ENCODE measurements at places on chromosomes 3 and 15.

GRCh38 chr3:171862392-171862791, 19.2 kb downstream of the TMEM212 start:
- peaks cover 35% of the 10 kb centered on the region for H3K4me1 ChIP-seq
- H3K27ac ChIP-seq: no peak overlapping the region

- H3K36me3 ChIP-seq: no peaks in the 10 kb centered on the region
- H3K27me3 ChIP-seq: no peaks in the 10 kb centered on the region
- no peak overlapping the region for H3K4me3 ChIP-seq
- H3K4me1 ChIP-seq: no peaks in the 10 kb centered on the region
Measured at GRCh38 chr3:189276444-189277219, 104.9 kb downstream of the TPRG1 start.

GRCh38 chr3:56890448-56891091, 88.8 kb upstream of the ARHGEF3 start:
- peaks cover 4% of the 10 kb centered on the region for H3K27me3 ChIP-seq
- H3K27ac ChIP-seq: no peak overlapping the region
- H3K4me1 ChIP-seq: no peaks in the 10 kb centered on the region
- no peak overlapping the region for H3K4me3 ChIP-seq
- H3K36me3 ChIP-seq: no peaks in the 10 kb centered on the region

DNA sequence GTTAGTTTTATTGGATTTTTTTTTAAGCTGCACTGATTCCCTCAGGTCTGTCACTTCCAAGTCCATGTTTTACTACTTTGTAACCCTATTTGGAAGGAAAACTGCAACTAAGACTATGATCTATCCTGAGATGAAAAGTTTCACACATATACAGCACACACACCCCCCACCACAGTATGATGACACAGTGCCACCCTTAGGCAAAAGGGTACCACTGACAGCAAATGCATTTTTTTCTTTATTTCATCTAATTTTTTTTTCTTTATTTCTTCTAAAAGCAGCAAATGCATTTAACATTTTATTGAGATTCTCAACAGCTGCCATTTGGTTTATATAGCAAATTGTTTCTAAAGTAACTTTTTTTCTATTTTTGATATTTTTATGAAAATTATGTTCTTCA, 21.2 kb downstream of the NGRN start:
- no peak overlapping the region for H3K4me3 ChIP-seq
- H3K27ac ChIP-seq: no peak overlapping the region
- peaks cover 12% of the 10 kb centered on the region for H3K4me1 ChIP-seq
- H3K27me3 ChIP-seq: no peaks in the 10 kb centered on the region
- no peak for DNase-seq
- no peaks in the 10 kb centered on the region for H3K36me3 ChIP-seq

DNA sequence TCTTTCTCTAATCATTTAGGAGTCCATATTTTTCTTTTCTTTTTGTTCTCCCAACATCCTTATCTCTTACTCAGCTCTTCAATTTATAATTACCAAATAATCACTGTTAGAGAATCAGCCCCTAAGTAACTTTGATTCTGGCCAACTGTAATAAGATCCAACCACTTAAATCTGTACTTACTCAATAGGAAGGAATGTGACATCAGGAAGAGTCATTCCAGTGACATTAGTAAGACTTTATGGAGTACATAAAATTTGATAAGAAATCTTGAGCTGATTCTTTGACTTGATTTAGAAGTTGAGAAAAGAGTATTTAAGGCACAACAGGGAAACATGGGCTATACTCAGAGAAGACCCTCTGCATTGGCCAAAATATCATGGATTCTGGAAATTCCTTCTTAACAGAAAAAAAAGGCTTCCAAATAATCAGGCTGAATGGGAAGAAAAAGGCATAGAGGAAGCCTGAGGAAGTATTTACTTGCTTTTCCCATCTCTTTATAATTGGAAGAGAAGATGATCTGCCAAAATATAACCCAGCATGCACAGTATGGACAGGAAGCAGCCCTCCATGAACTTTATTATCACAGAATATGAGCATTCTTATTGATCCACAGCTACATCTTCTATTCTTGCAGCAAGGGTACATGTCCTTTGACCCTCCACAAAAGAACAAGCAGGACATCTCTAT, 289.7 kb upstream of the TPRG1 start:
- no peak for DNase-seq
- H3K36me3 ChIP-seq: peaks cover 18% of the 10 kb centered on the region
- peaks cover 40% of the 10 kb centered on the region for H3K4me1 ChIP-seq
- peak overlapping the region; percentile 36 for H3K27ac ChIP-seq
- peaks cover 2% of the 10 kb centered on the region for H3K27me3 ChIP-seq

- no peaks in the 10 kb centered on the region for H3K36me3 ChIP-seq
- DNase-seq: no peak
- no peak overlapping the region for H3K4me3 ChIP-seq
Measured at GRCh38 chr3:39548282-39548681, 80.8 kb downstream of the MOBP start.

DNA sequence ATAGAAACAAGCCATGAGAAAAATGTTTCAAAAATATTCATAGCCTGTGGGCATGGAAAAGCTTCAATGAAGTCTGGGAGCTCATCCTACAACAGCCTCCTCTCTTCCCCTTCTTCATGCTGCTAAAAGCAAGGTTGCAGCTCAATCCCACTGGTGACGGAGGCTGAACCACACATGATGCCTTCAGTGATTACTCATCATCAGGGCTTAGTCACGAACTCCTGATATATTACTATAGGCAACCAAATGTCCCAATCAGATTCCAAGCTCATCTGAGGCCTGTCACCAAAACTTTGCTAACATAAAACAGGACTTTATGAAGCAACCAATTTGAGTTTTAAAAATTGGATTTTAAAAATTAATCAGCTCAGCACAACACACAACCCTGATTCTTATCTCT, 24.0 kb upstream of the SLC24A5 start:
- no peak for DNase-seq
- no peak overlapping the region for H3K4me3 ChIP-seq
- H3K4me1 ChIP-seq: no peaks in the 10 kb centered on the region
- no peaks in the 10 kb centered on the region for H3K36me3 ChIP-seq
- no peaks in the 10 kb centered on the region for H3K27me3 ChIP-seq
- no peak overlapping the region for H3K27ac ChIP-seq

GRCh38 chr3:53612508-53612907, 118.1 kb downstream of the CACNA1D start:
- H3K27me3 ChIP-seq: peaks cover 2% of the 10 kb centered on the region
- H3K4me3 ChIP-seq: no peak overlapping the region
- peaks cover 21% of the 10 kb centered on the region for H3K4me1 ChIP-seq
- no peaks in the 10 kb centered on the region for H3K36me3 ChIP-seq

GRCh38 chr3:81735334-81735733, 26.1 kb downstream of the GBE1 start:
- H3K27ac ChIP-seq: no peak overlapping the region
- no peak overlapping the region for H3K4me3 ChIP-seq
- H3K4me1 ChIP-seq: peaks cover 9% of the 10 kb centered on the region
- no peaks in the 10 kb centered on the region for H3K36me3 ChIP-seq

GRCh38 chr3:67655364-67656121, 1.1 kb upstream of the SUCLG2 start:
- no peaks in the 10 kb centered on the region for H3K27me3 ChIP-seq
- H3K27ac ChIP-seq: no peak overlapping the region
- peak overlapping the region; percentile 42 for H3K4me3 ChIP-seq
- H3K4me1 ChIP-seq: peaks cover 7% of the 10 kb centered on the region
- H3K36me3 ChIP-seq: no peaks in the 10 kb centered on the region
- DNase-seq: no peak

- peak overlapping the region; percentile 24 for H3K27ac ChIP-seq
- peaks cover 19% of the 10 kb centered on the region for H3K4me1 ChIP-seq
- H3K36me3 ChIP-seq: no peaks in the 10 kb centered on the region
- no peak overlapping the region for H3K4me3 ChIP-seq
Measured at GRCh38 chr3:12656193-12656592, 7.7 kb downstream of the RAF1 start.

- DNase-seq: no peak
- H3K27ac ChIP-seq: no peak overlapping the region
- no peaks in the 10 kb centered on the region for H3K36me3 ChIP-seq
- no peak overlapping the region for H3K4me3 ChIP-seq
- peaks cover 3% of the 10 kb centered on the region for H3K4me1 ChIP-seq
Measured at GRCh38 chr3:50525191-50525910, 21.9 kb upstream of the CACNA2D2 start.

GRCh38 chr15:99683000-99683670, 50.1 kb downstream of the LYSMD4 start:
- DNase-seq: no peak
- H3K36me3 ChIP-seq: peaks cover 15% of the 10 kb centered on the region
- peaks cover 10% of the 10 kb centered on the region for H3K4me1 ChIP-seq
- H3K27ac ChIP-seq: peak overlapping the region; percentile 83
- no peak overlapping the region for H3K4me3 ChIP-seq

DNA sequence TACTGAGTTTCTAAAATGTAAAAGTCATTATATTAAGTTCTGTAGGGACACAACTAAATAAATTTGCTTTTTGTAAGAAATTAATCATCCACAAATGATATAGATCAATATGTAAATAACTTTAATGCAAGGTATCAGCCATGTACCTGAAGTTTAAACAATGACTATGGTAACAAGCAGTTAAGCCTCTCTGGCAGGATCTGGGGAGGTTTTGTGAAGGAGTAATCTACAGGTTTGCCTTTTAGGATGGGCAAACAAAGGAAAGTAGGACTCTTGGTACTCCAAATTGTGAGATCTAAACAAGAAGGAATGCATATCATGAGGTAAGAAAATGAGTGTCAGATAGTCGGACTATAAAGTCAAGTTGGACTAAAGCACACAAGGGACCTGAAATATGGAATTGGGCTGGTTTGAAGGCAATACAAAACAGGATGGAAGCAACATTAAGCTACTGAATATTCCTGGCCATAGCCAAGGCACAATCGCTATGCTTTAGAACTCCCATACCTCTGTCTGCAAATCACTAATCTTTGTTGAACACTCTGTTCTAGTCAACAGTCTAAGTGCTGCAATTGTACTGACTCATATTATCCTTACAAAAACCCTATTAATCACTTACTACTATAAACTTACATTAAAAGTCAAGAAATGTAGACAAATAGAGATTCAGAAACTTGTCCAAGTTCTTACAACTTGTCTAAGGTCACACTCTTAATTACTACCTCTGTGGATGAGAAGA, 412.8 kb downstream of the DIPK2A start:
- no peaks in the 10 kb centered on the region for H3K27me3 ChIP-seq
- no peak overlapping the region for H3K27ac ChIP-seq
- H3K4me3 ChIP-seq: no peak overlapping the region
- no peaks in the 10 kb centered on the region for H3K4me1 ChIP-seq
- no peak for DNase-seq

DNA sequence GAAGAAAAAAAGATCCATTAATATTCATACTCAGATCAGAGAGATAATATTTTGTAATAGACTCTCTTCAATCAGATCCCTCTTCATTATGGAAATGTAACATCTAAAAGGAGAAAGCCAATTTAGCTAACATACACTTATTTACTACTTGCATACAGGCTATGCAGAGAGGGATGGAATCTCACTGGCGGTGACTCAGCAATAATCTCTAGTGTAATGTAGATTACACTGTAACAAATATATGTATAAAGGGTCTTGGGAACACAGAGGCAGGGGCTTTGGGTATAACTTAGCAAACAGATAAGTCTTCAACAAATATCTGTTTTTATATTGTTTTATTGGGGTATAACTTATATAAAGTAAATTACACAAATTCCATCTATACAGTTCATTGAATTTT, 69.6 kb downstream of the CGNL1 start:
- H3K4me3 ChIP-seq: no peak overlapping the region
- no peak for DNase-seq
- peaks cover 54% of the 10 kb centered on the region for H3K36me3 ChIP-seq
- H3K27me3 ChIP-seq: no peaks in the 10 kb centered on the region
- H3K27ac ChIP-seq: peak overlapping the region; percentile 44
- peaks cover 49% of the 10 kb centered on the region for H3K4me1 ChIP-seq

DNA sequence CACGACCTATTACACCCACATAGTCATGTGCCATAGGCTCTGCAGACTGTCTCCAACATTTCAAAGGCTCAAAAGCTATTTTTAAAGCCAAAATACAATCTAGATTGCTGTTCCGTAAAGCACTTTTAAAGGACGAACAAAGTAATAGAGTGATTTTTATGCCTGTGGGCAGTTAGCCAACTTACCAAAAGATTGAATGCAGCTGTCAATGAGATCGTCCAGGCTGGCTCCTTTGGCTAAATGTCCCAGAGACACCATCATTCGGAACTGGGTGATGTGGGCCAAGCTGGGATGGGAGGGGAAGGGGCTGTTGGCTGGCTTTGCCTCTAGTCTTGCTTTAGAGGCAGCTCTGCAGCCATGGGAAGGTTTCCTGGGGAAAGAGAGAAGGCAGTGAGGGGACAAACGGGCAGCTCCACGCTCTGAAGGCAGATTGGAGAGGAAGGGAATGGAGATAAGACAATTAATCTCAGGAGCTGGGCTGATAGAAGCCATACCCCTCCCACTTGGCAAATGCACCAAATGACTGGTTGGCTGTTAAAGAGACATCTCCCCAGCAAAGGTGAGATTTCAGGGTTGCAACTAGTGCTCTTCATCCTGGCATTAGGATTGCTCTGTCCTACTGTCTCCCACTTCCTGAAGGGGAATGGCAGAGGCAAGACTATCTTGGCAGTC, 4.8 kb downstream of the RASGRP1 start:
- H3K4me3 ChIP-seq: no peak overlapping the region
- no peaks in the 10 kb centered on the region for H3K36me3 ChIP-seq
- H3K4me1 ChIP-seq: peaks cover 11% of the 10 kb centered on the region
- H3K27ac ChIP-seq: no peak overlapping the region

DNA sequence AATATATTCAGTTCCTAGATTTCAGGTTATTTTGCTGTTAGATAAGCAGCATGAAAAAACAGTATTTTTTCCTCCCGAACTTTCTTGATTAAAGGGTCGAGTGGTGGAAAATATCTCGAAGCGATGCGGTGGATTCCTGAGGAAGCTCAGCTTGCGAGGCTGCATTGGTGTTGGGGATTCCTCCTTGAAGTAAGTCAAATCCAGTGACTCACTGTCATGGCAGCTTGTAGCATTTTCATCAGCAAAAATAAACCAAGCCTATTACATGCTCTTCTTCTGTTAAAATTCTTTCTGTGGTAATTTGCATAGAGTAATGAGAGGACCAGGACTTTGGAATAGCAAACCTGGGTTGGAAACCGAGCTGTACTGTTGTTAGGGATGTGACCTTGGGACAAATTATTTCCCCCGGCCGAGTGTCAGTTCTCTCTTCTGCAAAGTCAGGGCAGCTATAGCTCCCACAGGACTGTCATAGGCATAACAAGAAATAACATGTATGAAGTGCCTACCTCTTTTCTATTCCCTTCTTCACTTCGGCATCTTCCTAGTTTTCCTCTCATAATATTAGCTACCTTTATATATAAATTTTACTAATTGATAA, 75.6 kb downstream of the UBP1 start:
- no peak for DNase-seq
- H3K27ac ChIP-seq: no peak overlapping the region
- peaks cover 2% of the 10 kb centered on the region for H3K27me3 ChIP-seq

- peaks cover 22% of the 10 kb centered on the region for H3K36me3 ChIP-seq
- H3K4me1 ChIP-seq: peaks cover 32% of the 10 kb centered on the region
- no peak for DNase-seq
Measured at GRCh38 chr3:52454938-52455282, 494 bp upstream of the NISCH start.

GRCh38 chr15:63203451-63204090, 14.2 kb downstream of the RAB8B start:
- H3K27me3 ChIP-seq: peaks cover 2% of the 10 kb centered on the region
- no peak overlapping the region for H3K27ac ChIP-seq
- peaks cover 48% of the 10 kb centered on the region for H3K4me1 ChIP-seq
- H3K4me3 ChIP-seq: no peak overlapping the region
- H3K36me3 ChIP-seq: peaks cover 9% of the 10 kb centered on the region
- DNase-seq: no peak
